ENCODE measurements at places on chromosomes 3 and 15.

- DNase-seq = no peak
Measured at GRCh38 chr3:166759736-166760513, 620.2 kb downstream of the ZBBX start.

DNA sequence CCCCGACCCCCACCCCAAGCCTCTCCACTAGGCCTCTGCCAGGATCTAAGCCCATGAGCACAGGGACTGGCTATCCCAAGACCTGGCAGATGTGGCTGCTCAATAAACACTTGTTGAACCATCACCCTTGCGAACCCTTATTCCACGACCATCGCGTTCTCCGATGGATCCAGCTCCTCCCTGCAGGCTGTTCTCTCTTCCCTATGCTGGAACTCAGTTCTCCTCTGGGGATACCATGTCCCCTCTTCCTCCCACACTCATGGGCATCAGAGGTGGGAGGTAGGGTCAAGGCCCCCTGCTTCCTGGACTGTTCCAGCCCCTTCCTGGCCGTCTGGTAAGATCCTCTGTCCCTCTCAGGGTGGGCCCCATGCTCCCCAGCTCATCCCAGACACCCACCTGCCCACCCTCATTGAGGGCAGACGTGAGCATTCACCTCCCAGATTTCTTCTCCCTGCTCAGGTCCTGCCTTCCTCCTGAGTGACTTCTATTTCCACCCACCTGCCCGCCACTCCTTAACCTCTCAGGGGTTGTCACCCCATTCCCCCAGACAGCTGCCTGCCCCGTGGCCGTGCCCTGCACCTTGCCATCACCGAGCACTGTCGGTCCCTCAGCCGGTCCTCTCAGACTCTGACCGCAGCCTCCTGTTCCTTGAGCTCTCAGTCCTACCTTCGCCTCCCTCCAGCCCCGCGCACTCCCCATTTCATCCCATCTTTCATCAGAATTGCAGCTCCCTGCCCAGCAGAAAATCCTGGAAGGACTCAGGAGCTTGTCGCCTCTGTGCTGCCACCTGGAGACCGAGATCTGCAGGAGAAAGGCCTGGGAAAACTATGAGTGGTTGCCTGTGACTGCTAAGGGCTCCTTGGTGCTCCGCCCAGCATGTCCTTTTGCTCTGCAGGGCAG is 42.0 kb downstream of the PML start:
- DNase-seq = no peak

- no peak for DNase-seq
Measured at GRCh38 chr3:99674086-99674789, 35.8 kb downstream of the COL8A1 start.

- DNase-seq = no peak
Measured at GRCh38 chr3:183244219-183244618, 8.8 kb upstream of the B3GNT5 start.

DNA sequence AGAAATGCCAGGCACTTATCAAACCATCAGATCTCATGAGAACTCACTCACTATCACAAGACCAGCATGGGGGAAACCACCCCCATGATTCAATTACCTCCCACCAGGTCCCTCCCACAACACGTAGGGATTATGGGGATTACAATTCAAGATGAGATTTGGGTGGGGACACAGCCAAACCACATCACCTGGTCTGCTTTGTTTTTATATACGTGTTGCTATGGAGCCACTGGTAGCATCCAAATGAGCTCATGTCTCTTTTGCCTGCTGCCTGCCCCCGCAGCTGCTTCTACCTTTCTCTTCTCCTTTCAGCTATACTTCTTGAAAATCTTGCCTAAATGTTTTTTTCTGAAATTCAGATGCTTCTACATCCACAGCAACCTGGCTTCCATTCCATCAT is 26.8 kb upstream of the PCOLCE2 start:
- DNase-seq = no peak

DNA sequence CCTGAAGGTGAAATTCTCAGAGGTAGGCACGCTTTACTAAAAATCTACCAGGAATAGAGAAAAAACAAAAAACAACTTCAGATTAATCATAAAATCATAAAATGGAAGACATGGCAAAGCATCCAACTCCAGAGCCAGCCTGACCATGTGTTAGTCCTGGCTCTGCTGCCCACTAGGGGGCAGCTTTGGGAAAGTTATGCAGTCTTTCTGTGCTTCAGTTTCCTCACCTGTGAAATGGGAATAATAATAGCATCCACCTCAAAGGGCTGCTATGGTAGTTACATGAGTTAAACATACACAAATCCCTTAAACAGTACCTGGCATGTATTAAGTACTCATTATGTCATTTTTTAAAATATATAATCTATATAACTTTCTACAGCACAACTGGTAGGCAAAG is 52.3 kb downstream of the WNT5A start:
- DNase-seq = peak; percentile 2

GRCh38 chr3:166248784-166249183 is 411.6 kb upstream of the BCHE start:
- DNase-seq = no peak

DNA sequence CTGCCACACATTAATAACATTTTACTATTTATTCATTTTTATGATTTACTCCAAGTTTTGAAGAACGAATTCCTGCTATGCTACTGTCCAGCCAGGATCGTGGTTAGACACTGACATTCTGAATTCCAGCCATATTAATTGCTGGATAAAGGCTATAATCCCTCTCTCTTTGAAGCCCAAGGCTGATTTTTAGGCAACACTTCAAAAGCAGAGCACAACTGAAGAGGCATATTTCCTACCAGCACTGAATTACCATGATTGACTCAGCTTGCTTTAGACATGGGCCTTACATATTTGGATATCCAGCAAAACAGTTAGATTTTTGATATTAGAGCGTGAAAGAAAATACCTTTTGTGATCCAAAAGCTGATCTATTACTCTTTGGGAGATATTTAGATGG is 205.0 kb downstream of the ZIC1 start:
- DNase-seq = no peak

- no peak for DNase-seq
Measured at GRCh38 chr3:122064326-122064725, 9.2 kb downstream of the CD86 start.

- no peak for DNase-seq
Measured at GRCh38 chr3:112086875-112087524, 811 bp downstream of the C3orf52 start.

GRCh38 chr3:112059497-112059896 is 25.0 kb downstream of the TMPRSS7 start:
- no peak for DNase-seq

GRCh38 chr3:155079746-155080487 is at the start of gene MME:
MME (plus strand) TSS chr3:155080319; CDS start chr3:155084168, 3,849 bp downstream.
- DNase-seq = no peak

DNA sequence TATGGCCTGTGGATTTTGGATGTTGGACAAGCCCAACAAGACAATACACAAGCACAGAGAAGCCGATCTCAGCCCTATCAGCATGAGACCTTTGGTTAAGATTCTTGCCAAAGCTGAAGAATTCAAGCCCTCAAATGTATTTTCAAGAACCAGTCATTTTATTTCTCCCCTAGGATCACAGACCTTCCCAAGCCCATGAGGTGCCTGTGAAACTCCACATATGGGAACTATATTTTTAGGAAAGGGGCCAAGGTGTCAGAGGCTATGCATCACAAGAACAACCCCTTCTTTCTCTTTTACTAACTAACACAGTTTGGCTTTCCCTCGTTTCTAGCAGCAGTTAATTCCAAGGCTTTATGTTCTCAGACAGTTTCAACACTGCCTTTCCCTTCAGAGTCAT is 364.5 kb downstream of the MAGI1 start:
- no peak for DNase-seq

DNA sequence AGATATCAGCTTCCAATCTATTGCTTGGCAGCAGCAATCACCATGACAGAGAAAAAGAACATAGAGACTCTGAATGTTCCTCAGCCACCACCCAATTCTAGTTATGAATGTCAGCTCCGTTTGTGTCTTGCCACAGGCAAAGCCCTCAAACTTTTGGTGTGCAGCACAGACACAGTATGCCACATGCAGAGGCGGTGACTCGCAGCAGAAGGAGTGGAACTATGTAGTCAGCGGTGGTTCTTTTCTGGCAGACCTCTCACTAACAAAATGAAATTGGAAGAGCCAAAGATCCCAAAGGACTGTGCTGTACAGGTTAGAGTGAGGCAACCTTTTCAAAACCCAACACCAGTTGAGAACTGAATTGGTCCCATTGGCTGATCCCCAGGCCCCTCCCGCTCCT is 220.9 kb downstream of the SLC9A9 start:
- DNase-seq = peak; percentile 3

DNA sequence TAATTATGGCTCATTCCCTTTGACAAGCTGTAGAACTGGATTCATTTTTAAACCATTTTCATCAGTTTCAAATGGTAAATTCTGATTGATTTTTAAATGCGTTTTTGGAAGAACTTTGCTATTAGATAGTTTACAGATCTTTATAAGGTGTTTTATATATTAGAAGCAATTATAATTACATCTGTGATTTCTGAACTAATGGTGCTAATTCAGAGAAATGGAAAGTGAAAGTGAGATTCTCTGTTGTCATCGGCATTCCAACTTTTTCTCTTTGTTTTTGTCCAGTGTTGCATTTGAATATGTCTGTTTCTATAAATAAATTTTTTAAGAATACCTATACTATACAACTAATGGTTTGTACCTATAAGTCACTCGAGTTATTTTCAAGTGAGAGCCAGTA is 62.7 kb downstream of the PXYLP1 start:
- DNase-seq = no peak

- no peak for DNase-seq
Measured at GRCh38 chr15:47366884-47367283, 350.4 kb upstream of the SEMA6D start.

GRCh38 chr15:73948396-73948795 is 22.1 kb downstream of the LOXL1 start:
- no peak for DNase-seq

- DNase-seq = no peak
Measured at GRCh38 chr15:80071652-80072051, 12.2 kb downstream of the ZFAND6 start.

DNA sequence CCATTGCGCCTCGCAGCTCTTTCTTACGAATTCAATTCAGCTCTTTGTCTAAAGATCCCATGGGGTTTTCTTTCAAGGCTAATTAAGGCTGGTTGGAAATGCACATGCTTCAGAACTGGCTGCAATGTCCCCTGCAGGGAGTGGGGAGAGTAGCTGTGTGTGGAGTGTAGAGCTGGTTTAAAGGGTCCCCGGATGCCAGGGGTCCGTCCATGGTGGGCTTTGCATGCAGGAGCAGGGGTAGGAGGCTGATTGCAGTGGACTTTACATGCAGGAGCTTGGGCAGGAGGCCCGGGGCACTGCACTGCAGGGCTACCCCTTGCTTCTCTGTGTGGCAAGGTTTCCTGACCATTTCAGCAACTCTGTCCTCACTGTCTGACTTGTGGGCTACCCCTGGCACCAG is 261.6 kb upstream of the LYSMD4 start:
- DNase-seq = no peak

GRCh38 chr3:50161320-50161719 is 6.2 kb downstream of the SEMA3F start:
- no peak for DNase-seq

DNA sequence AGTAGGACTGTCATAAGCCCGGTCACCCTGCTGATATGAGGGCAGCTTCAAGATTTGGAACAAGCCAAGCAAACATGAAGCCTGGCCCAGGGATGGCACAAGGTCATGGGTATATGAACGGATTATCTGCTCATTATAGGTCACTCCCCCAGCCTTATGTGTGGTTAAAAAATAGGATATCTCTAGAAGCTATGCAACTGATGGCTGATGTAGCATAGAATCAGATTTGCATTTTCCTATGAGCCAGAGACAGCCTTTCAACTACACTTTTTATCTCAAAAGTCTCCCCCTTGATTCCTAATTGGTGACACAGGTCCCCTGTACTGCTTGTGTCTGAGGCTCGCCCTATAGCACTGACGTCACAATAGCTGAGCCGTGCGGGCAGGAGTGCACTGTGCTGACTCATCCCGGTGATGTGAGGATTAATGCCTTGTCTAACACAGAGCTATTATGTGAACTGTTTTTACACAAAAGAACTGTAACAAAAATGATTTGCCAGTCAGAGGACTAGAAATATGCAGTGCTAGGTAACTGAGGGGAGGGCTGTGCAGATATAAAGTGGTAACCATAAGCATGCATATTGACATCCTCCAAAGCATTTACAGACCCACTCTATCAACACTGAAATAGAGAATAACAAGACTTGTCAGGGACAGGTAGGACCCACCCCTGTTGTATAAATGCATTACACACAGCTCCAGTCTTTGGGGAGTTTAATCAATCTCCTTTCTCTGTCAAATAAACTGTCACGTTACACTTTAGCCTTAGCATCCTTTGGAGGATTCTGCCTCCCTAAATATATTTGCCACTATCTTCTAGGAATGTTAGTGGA is 204.9 kb downstream of the TIGIT start:
- DNase-seq = no peak

GRCh38 chr3:143120716-143121240 is 1.2 kb downstream of the CHST2 start:
- peak; percentile 8 for DNase-seq

- no peak for DNase-seq
Measured at GRCh38 chr3:139517321-139518065, 22.0 kb downstream of the RBP1 start.

GRCh38 chr3:59621037-59621436 is 571.2 kb upstream of the CFAP20DC start:
- DNase-seq = no peak

- no peak for DNase-seq
Measured at GRCh38 chr15:82999905-83000671, 11.4 kb downstream of the C15orf40 start.

DNA sequence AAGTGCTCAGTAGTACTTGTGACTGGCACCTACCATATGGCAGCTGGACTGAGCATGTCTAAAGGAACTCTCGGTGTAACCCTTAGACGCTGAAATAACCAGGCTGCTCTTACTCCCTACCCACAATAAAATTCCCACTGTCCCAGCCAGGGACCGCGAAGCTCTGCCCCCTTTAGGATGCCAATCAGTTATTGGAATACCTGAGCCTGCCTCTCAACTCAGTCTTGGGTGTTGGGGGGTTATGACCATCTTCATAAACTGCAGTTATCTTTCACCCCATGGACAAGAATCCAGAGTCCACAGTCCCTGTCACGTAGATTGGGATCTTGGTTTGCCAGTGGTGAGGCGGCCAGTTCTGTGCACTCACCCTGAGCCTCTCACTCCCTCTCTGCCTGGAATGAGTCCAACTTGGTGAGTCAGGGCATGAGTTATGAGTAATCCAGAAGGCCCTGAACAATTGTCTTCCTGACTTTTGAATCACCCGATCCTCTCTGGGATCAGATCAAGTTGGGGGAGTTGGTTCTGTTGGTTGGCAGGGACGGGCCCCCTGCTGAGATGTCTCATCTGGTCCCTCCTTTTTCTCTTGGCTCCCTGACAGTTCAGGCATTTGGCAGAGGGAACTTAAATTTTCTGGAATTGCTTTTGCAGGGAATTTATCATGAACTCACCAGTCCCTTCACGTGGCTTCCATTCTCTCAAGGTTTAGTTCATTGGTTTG is 120.1 kb upstream of the UBE2E1 start:
- DNase-seq = no peak

All from stimulated activated CD4-positive, alpha-beta T cell treated with anti-CD3 and anti-CD28 coated beads, Interleukin-12 subunit alpha, Interleukin-12 subunit beta, amount 100 ng/mL, for 24 hours (primary cell).